HT1080 (cell line): ENCODE measurements at places on chromosomes 4 and X. TPM values are rescaled to one million over a fixed set of nuclear protein-coding genes. Genes with fewer than 3 reads are reported as not detected.

CFAP97 gene
- 28.7 and 29.7 TPM in 2 replicates for total RNA-seq

IL1RAPL2 gene
- not detected in 2 replicates for total RNA-seq

MAGEB6 gene
- 0.23 and 0.43 TPM in 2 replicates for total RNA-seq

CNKSR2 gene
- total RNA-seq: 8.6 and 8.7 TPM in 2 replicates

RADX gene
- 4.2 and 5.9 TPM in 2 replicates for total RNA-seq

DNA sequence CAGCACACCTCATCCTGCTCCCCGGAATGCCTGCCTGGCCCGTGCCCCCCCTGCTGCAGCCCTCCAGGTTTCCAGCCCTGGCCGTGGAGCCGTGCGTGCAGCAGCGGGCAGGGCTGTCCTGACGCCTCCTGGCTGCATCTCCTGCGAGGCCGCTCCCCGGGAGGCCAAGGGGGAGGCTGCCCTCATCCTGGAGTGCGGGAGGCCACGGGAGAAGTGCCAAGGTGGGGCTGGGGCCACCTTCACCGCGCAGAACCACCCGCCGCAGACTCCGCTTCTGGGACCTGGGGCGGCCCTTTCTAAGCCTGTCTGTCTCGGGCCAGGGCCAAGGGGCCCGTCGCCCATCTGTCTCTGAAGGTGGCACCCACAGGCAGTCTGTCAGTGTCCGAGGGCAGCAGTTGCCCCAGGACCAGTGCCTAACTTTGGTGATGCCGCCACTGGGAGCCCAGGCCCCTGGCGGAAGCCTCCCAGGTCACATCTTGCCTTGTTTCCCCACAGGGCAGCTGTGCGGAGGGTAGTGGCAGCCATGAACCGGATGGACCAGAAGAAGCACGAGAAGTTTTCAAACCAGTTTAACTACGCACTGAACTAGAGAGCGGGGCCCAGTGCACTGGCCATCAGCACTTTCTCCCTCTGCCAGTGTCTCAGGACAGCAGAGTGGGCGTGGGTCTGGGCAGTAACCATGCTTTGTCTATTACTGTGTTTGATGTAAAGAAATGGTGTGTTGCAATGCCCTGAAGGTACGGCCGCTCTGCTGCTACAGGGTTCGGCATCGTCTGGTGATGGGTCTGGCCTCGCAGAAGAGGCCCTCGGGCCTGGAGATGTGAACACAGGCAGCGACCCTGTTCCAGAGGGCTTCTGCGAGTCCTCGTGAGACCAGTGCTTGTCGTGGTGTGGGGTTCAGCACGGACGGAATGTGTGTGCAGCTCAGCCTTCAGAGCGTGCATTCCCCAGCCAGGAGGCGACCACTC, 20.6 kb downstream of the NKX1-1 start:
- no peak for DNase-seq

DNA sequence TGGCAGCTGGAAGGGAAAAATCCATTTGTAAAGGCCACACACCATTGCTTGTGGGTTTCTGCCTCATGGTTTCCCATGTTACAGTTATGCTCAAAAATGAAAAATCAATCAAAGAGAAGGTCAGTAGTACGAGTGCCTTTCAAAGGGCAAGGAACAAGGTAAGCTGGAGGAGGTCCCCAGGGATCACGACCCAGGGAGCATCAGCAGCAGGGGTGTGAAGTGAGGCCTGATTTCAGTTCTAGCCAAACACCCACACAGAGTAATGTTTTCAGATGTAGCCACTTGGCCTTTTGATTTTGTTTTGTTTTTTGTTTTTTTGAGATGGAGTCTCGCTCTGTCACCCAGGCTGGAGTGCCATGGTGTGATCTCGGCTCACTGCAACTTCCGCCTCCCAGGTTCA, 69.4 kb upstream of the AFAP1 start:
- no peak for DNase-seq

- DNase-seq: no peak
These were observed 8.5 kb downstream of the UGT2B7 start for GRCh38 chr4:69104719-69105275.

DNA sequence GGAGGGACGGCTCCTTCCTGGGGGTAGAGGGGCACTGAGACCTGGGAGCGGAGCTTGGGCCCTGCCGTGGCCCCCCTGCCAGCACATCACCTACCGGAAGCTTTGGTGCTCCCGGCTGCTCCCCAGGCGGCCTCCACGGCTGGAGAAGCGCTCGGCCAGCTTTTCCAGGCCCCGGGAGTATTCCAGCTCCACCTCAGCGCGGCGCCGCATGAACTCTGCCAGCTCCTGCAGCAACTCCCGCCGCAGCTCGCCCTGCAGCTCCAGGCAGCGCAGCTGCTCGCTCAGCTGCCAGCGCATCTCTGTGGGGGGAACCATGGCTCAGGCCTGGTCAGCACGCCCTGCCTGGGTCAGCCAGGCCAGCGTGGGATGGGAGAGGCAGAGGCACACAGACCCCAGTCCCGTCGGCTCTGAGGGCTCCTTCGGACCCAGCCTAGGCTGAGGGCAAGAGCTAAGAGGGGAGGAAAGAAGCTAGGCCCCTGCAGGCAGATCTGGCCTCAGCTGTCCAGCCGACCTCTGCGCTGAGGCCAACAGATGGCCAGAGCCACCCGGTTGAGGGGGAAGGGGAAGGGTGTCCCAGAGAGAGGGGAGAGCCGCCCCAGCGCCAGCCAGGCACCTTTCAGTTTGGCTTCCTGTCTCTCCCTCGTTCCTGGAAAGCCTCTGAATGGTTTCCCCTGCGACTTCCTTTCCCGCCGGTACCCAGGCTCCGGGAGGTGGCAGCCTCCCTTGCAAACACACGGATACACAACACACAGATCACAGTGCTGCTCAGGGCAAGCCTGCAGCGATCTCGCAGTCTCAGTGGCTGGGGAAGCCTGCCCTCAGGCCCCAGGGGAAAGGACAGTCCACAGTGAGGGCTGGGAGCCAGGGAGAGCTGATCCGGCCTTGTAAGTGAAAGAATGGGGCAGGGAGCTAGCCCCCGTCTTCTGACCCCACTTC, 4.3 kb downstream of the ARHGAP4 start:
- DNase-seq: no peak

- DNase-seq: no peak
These were observed 1.0 kb downstream of the RASGEF1B start for GRCh38 chr4:81470456-81471297.

DNA sequence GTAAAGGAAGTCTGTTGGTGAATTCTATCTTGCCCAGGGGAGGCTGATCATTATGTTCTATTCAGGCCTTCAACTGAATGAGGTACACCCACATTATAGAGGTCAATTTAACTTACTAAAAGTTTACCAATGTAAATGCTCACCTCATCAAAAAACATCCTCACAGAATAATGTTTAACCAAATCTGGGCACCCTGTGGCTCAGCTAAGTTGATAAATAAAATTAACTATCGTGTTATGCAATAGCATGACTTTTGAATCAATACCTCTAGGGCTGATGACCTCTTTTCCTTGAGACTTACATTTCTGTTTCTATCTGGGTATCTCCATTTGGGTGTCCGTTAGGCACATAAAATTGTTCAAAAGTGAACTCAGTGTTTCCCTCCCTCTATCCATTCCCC, 203.1 kb downstream of the TEX13C start:
- no peak for DNase-seq

GRCh38 chr4:90824266-90825150, 697.3 kb downstream of the CCSER1 start:
- DNase-seq: no peak

DNA sequence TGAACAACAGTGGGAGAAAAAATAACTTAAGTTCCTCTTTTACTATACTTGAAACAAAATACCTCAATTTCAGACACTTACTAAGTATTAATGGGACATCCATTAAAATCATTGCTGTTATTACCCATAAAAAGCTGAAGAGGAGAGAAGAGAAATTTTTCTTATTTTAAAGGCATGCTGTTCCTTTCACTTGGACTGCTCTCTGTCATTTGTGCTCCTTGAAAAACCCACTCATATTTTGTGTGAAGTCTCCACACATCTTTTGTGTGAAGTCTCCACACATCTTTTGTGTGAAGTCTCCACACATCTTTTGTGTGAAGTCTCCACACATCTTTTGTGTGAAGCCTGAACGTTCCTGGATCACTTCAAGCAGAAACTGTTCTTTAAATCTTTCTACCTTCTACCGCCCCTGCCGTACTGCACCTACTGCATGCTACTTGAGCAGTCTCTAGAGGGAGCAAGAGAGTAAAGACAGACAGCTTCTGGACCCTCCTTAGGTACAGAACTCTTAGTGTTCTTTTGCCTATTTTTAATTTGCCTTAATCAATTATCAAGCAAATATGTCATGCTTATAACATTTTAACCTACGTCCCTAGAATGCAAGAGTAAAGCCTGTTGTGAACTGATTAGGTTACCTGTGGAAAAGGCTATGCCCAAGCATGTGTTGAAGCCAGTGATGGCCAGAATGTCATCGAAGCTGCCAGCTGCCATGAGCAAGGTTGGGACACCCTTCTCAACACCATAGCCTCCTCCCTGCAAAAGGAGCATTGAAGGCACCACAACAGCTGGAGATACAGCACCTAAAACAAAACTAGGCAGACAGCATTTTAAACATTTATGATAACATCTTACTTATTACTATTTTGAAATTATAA, 27.1 kb upstream of the SLC9B1 start:
- DNase-seq: peak; percentile 26

- no peak for DNase-seq
These were observed 107.0 kb downstream of the REPS2 start for GRCh38 chrX:17053502-17053901.

GRCh38 chrX:150616179-150616862, 47.9 kb downstream of the MTM1 start:
- DNase-seq: no peak

GRCh38 chr4:159292137-159292896, 189.4 kb downstream of the RAPGEF2 start:
- no peak for DNase-seq

DNA sequence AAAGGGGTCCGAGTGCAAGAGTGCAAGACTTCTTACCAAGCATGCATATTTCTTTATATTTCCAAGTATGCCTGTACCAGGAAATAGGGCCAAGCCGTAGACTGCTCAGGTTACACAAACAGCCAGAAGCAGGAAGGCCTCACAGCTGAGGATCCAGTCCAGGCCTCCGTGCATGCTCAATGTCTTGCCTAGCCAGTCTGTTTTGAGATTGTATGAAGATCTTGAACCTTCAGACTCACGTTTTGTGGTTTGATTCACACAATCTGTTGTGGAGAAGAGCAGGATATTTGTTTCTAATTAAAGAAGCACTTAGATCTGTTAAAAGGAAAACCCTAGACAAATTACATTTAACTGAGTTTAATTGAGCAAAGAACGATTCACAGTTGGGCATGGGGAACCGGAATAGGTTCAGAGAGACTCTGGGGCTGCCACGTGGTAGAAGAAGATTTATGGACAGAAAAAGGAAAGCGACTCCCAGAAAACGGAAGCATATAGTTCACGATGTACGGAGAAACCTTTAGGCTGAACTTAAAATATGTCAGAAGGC, 1.2 kb downstream of the MGST2 start:
- no peak for DNase-seq
